ENCODE measurements at places on chromosomes 3 and 15. TPM values are rescaled to one million over a fixed set of nuclear protein-coding genes. Genes with fewer than 3 reads are reported as not detected.

The CSPG5 gene
- total RNA-seq: 6.1 TPM

GRCh38 chr15:39140060-39140604 is 440.7 kb upstream of the THBS1 start:
- no peak for DNase-seq

DNA sequence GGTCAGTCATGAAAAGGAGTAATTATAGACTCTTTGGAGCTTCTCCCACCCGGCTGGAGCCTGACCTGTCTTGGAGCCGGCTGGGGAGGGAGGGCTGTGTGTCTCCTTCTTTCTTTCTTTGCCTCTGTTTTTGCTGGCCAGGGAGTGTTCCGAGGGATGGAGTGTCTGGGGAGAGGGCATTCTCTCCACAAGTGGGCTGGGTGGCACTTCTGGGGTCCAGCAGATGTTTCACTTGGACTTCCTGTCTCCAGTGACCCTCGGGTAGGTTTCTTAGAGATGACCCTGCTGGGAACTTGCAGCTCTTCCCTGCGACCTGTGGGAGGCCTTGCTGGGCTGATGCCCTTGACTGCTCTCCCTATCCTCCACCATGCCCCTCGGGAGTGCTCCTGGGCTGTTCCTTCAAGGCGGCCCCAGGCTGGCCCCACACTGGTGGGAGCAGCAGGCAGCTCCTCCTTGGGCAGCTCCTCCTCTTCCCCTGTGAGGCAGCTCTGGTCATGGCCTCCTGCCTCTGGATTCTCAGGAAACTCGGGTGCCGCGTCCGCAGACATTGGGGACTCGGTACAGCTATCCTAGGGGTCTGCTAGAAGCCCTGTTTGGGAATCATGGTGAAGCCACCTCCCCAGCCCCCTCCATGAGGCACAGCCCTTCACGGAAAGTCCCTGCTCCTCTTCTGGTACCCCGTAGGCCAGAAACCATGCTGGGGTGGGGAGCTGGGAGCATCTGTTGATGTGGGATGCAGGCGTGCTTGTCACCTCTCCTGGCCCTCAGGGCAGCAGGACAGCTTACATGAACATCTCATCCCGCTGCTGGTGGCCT is 44.9 kb downstream of the APBA2 start:
- DNase-seq: no peak

GRCh38 chr3:167116120-167116922 is 263.8 kb downstream of the ZBBX start:
- no peak for DNase-seq

Measured in Calu3 (cell line).